ENCODE measurements at places on chromosomes 16 and 17.

DNA sequence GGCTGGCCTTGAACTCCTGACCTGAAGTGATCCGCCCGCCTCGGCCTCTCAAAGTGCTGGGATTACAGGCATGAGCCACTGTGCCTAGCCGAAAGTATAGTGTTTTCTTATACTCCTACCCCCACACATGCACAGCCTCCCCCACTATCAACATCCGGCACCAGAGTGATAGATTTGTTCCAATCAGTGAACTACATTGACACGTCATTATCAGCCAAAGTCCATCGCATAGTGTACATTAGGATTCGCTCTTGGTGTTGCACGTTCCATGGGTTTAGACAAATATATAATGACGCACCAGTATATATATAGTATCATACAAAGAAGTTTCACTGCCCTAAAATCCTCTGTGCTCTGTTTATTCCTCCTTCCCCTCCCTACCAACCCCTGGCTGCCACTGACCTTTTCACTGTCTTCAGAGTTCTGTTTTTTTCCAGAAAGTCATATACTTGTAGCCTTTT is 11.9 kb upstream of the TM4SF5 start:
- DNase-seq: no peak

DNA sequence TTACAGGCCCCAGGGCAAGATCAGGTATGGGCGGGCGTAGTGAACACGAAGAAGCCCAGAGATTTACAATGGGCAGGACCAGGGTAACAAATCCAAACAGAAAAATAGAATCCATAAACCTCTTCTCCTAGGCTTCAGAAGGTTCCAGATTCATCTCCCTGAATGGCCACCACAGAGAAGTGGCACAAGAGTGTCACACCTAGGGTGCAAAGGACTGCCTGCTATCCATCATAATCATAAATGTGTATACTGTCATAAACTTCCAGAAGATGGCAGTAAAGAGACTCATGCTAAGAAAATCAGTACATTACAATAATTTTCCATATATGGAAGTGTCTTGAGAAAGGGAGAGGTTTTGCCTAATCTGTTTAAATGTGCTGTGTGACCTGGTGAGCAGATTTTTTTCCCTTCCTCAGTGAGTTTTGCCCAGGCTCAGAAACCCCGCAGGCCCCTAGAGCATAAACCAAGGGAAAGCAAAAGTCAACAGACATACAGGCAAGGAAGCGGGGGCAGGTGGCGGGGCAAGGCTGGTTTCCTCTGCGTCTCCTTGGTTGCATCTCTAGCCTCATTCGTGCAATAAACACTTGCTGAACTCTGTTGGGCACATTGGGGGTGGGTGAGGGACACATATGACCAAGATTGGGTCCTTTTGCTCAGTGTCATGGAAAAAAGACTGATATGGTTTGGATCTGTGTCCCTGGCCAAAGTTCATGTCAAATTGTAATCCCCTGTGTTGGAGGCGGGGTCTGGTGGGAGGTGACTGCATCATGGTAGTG is 92.0 kb upstream of the CDH5 start:
- DNase-seq: no peak

DNA sequence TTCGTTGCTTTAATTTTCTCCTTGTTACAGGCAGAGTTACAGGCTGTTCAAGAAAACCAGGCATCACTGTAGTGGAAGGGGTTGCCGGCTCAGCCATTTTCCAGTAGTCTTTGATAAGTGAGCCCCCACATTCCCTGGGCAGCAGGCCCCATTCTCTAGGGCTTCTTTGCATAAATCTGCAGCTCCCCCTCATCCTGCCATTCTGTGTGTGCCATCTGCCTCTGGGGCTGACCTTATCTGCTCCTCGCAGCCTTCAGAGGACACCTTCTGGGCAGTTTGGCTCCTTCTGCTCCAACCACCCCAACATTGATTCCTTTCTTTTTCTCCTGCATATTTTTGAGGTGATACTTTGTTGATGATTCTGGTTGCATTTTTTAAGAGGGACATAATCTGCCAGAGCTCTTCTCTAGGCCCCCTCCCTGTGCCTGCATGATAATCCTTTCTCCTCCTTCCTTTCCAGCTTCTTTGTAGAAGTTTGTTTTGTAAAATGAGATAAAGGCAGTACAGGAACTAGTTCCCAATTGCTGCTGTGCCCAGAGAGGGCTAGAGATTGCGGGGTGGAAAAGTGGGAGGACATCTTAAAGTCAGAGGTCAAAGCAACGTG is 17.1 kb downstream of the RND2 start:
- no peak for DNase-seq

- no peak for DNase-seq
These were observed 4.6 kb downstream of the PRSS8 start for GRCh38 chr16:31130899-31131298.

GRCh38 chr16:53737552-53737951 is 33.6 kb downstream of the FTO start:
- no peak for DNase-seq

GRCh38 chr17:75917141-75917916 is 12.6 kb upstream of the MRPL38 start:
- DNase-seq: no peak

GRCh38 chr16:76466871-76467270 is 189.7 kb downstream of the CNTNAP4 start:
- no peak for DNase-seq

- no peak for DNase-seq
These were observed 169.2 kb downstream of the LAT start for GRCh38 chr16:29154088-29154487.

DNA sequence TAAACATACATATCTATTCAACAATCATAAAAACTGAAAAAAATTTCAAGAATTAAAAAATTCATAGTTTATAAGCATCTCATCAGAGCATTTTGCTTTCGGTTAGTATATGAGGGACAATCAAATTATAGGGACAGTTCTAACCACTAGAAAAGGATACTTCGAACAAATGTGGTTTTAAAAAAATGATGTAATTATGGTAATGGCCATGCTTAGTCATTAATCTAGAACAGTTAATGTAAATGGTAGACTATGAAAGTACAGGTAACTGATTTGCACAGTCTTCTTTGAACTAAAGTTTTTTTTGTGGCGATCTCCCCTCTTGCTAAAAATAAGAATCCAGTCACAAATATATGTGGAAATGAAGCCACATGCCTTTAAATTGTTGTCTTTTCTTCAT is 63.5 kb upstream of the PHOSPHO1 start:
- no peak for DNase-seq

GRCh38 chr17:59565959-59566324 is 532 bp downstream of the DHX40 start:
- DNase-seq: peak; percentile 70

DNA sequence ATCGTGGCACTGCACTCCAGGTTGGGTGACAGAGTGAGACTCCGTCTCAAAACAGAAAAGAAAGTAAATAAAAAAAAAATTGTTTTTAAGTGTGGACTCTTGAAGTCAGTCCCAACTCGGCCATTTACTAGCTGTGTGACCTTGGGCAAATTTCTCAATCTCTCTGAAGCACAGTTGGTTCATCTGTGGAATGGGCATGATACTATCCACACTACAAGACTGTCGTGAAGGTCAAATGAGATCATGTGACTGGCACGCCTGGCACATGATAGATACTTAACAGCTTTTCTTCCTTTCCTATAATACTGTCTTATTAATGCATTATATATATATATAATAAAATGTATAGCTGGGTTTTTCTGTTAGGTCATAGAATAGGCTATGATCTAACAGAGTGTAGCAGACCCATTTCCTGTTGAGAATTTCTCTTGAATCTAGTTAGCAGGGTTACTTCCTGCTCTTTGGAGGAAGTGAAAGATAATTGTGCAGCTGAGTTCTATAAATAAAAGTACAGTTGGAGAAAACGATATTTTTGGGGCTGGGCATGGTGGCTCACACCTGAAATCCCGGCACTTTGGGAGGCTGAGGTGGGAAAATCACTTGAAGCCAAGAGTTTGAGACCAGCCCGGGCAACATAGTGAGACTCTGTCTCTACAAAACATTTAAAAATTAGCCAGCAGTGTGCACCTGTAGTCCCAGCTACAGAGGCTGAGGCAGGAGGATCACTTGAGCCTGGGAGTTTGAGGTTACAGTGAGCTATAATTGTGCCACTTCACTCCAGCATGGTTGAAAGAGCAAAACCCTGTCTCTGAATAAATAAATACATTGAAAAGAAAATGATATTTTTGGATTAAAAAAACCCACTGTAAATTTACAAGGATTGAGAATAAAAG is 7.3 kb downstream of the MILR1 start:
- DNase-seq: no peak

GRCh38 chr16:86220561-86220960 is 289.8 kb upstream of the FOXF1 start:
- no peak for DNase-seq

GRCh38 chr17:12316021-12316420 is 295.3 kb downstream of the MAP2K4 start:
- DNase-seq: no peak

DNA sequence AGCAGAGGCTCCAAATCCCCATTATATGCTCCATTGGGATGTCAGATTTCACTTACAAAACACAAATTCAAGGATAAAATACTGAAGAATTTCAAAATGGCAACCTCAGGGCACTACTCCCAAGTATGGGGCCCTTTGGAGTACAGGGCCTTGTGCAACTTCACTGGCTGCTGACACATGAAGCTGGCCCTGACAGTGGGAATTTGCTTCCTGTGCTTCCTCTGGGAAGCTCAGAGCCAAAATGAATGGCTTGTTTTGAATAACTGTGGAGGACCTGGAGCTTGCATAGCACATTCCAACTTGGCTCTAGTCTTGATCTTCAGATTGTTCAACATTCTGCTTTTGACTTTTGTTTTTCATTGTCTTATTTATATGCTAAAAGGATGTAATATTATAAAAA is 52.3 kb upstream of the HNF1B start:
- DNase-seq: no peak

GRCh38 chr17:35577830-35578196 is 558 bp downstream of the PEX12 start:
- no peak for DNase-seq

- no peak for DNase-seq
These were observed 7.8 kb downstream of the TEX14 start for GRCh38 chr17:58684003-58684402.

DNA sequence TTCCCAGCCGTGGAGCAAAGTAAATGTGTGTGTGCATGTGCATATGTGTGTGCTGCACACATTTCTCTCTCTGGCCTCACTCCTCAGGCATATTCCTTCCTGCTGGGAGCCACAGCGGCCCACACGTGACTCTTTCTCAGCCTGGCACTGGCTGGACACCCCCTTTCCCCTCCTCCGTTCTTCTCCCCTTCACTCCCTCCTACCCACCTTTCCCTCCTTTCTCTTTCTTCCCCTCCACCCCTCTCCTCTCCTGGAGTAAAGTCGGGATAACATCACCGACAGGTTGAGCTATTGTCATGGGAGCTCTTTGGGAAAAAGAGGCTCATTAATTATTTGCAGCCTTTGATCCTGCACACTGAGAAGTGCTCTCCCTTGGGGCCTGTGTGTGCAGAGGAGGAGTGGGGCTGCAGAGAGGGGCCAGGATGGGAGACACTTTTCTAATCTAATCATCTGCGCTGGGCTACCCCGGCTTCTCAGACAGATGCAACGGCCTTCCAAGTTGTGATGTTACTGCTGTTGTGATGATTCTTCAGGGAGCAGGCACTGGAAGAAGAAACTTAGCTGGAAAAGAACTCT is 126.3 kb upstream of the HSBP1 start:
- no peak for DNase-seq

GRCh38 chr17:49952912-49953497 is 16.0 kb upstream of the DLX4 start:
- no peak for DNase-seq

DNA sequence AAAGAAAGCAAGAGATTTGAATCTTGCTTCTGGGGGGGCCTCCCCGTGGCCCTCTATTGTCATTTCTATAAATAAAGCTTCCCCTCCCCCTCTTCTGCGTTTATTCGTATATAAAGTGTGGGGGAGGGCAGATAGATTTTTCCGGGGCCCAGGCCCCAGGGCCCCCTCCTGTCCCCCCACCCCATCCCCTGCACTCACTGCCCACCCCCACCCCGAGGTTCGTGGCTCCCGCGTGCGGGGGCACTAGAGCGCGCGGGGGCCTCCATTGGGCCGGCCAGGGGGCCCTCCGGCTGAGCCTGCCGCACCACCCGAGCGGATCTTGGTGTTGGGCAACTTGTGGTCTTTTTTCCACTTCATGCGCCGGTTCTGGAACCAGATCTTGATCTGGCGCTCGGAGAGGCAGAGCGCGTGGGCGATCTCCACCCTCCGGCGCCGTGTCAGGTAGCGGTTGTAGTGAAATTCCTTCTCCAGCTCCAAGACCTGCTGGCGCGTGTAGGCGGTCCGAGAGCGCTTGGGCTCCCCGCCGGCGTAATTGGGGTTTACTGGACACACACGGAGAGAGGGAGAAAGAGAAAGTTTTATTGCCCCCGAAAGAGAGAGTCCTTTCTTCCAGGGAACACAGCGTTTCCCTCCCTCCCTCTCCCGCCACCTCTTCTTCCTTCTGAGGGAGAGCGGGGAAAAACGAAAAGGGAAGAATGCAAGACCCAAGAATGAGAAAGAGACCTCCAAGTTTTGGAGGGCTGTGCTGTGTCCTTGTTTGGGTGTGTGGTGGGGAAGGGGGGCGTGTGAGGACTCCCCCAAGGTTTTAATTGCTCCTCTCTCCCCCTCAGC is 1.5 kb downstream of the HOXB4 start:
- no peak for DNase-seq

- DNase-seq: no peak
These were observed 36.5 kb upstream of the VWA3A start for GRCh38 chr16:22055881-22056280.

GRCh38 chr17:82860606-82861392 is 21.0 kb upstream of the ZNF750 start:
- DNase-seq: no peak

DNA sequence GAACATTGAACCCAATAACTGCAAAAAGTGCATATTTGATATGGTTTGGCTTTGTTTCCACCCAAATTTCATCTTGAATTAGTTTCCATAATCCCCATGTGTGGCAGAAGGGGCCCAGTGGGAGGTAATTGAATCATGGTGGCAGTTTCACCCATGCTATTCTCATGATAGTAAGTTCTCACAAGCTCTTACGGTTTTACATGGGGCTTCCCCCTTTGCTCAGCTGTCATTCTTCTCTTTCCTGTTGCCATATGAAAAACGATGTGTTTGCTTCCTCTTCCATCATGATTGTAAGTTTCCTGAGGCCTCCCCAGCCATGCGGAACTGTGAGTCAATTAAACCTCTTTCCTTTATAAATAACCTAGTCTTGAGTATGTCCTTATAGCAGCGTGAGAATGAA is 127.6 kb downstream of the CHD9NB start:
- no peak for DNase-seq

GRCh38 chr16:7209598-7209997 is 123.0 kb upstream of the RBFOX1 start:
- DNase-seq: peak; percentile 76

All from NCI-H2227 treated with DMSO at 0.1 percent for 48 hours (cell line).